Activated B cell treated with CpG ODN at 0.5 μM for 24 hours (primary cell): ENCODE measurements at places on chromosomes 7 and 10.
A peak's percentile ranks its signal among the peaks of the same experiment; 100 is the strongest.

DNA sequence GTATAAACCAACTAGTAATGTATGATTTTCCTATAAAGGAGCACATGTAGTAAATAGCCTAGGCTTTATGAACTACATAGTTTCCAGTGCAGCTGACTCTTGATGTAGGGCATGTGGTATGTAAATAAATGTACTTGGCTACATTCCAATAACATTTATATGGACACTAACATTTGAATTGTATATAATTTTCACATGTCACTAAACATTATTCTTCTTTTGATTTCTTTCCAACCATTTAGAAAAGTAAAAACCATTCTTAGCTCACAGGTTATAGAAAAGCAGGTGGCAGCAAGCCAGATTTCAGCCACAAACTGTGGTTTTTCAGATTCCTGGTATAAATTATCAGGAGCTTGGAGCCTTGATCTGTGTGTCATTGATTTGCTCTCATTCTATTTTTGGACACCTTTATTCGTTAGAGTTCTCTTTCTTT is 1182.0 kb downstream of the CNTNAP2 start:
- H3K36me3 ChIP-seq, result no peaks in the 10 kb centered on the region
- no peaks in the 10 kb centered on the region for H3K4me1 ChIP-seq
- H3K27me3 ChIP-seq, result no peaks in the 10 kb centered on the region
- no peak overlapping the region for H3K27ac ChIP-seq
- no peak for DNase-seq

DNA sequence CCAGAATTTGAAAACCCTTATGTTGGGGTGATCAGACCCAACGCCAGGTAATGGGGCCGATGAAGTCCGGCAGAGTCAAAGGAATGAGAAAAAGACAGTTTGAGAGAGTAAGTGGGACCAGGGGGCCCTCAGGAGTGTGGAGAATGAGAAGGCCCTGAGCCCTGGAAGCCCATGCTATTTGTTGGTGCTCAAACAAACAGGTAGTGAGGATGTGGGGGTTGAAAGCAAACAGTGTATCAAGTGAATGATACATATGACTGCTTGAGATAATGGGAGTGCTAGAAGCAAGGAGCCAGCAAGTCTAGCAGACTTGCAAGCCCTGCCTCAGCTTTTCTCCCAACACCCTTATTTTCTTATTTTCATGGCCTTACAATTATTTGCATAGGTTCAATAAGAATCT is 11.2 kb upstream of the SEPTIN14 start:
- DNase-seq, result no peak
- no peaks in the 10 kb centered on the region for H3K36me3 ChIP-seq
- H3K4me1 ChIP-seq, result no peaks in the 10 kb centered on the region
- H3K27ac ChIP-seq, result no peak overlapping the region
- H3K27me3 ChIP-seq, result no peaks in the 10 kb centered on the region
- H3K4me3 ChIP-seq, result no peak overlapping the region

DNA sequence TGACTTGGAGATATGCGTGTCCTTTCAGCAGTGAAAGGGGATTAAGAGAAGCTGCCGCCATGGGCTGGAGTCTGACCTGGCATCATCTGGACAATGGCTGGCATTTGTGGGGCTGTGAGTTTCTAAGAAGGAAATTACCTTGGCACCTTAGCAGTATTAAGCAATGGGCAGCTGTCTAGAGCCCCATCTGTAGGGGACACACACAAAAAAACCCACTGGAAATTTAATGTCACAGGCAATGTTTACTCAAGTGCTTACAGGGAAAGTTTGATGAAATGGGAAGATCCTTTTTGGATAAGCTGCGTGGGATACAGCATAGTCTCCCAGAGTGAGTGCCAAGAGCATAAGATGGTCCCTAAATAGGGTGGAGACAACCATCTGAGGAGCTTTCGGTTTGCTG is 25.0 kb downstream of the ADRA2A start:
- H3K36me3 ChIP-seq, result no peaks in the 10 kb centered on the region
- no peaks in the 10 kb centered on the region for H3K4me1 ChIP-seq
- no peak for DNase-seq
- H3K4me3 ChIP-seq, result no peak overlapping the region

- H3K4me3 ChIP-seq, result peak overlapping the region; percentile 92
- H3K27ac ChIP-seq, result peak overlapping the region; percentile 35
- H3K27me3 ChIP-seq, result no peaks in the 10 kb centered on the region
- DNase-seq, result no peak
Observed at GRCh38 chr10:987620-987869, 689 bp upstream of the GTPBP4 start.

GRCh38 chr10:129509835-129510234 is 42.8 kb downstream of the MGMT start:
- DNase-seq, result no peak
- no peak overlapping the region for H3K27ac ChIP-seq
- H3K36me3 ChIP-seq, result peaks cover 6% of the 10 kb centered on the region
- no peaks in the 10 kb centered on the region for H3K27me3 ChIP-seq
- H3K4me1 ChIP-seq, result peaks cover 22% of the 10 kb centered on the region
- H3K4me3 ChIP-seq, result no peak overlapping the region

- no peak overlapping the region for H3K4me3 ChIP-seq
- H3K27me3 ChIP-seq, result no peaks in the 10 kb centered on the region
- H3K27ac ChIP-seq, result peak overlapping the region; percentile 62
- DNase-seq, result no peak
Observed at GRCh38 chr10:12556039-12556438, 206.7 kb downstream of the CAMK1D start.

DNA sequence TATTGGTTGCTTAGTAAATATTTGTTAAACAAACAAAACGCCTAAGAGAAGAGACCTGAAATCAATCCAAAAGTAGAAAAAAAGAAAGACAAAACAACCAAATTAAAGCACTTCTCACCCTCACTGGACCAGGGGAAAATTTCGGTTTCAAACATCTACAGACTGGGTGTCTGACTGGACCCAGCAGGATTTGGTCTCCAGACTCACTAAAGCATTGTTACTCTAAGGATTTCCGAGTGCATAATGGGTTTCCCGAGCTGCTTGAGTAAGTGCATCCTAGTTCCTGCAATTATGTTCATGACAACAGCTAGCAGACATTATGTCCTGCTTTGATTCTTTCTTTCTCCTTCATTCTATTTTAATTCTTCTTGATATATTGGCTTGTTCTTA is 51.8 kb upstream of the FAM3C start:
- H3K36me3 ChIP-seq, result no peaks in the 10 kb centered on the region
- no peak for DNase-seq
- H3K4me3 ChIP-seq, result no peak overlapping the region

DNA sequence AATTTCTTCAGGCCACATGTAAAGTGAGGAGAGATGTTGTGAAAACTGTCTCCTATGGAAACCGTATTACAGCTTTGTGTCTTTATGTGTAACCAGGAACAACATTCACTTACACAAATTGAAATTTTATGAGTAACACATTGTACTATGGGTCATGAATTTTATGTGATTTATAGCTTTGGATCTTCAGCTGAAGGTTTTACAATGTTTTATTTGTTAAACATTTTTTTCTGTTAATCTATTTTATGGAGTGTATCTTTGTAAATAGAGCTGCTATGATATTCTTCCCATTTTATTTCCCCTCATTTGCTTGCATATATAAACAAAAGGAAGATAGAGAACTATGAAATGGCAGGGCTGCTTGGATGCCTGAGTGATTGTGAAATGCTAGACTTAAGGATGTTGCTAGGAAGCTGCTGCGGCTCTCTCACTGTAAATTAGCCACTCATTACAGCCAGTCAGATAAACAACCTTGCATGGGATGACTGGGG is 104.5 kb upstream of the PCLO start:
- no peak overlapping the region for H3K4me3 ChIP-seq
- no peaks in the 10 kb centered on the region for H3K4me1 ChIP-seq
- H3K36me3 ChIP-seq, result no peaks in the 10 kb centered on the region

- peaks cover 53% of the 10 kb centered on the region for H3K4me1 ChIP-seq
- no peaks in the 10 kb centered on the region for H3K27me3 ChIP-seq
- H3K36me3 ChIP-seq, result peaks cover 3% of the 10 kb centered on the region
- DNase-seq, result no peak
- H3K4me3 ChIP-seq, result no peak overlapping the region
- H3K27ac ChIP-seq, result no peak overlapping the region
Observed at GRCh38 chr7:139897422-139898090, 68.5 kb downstream of the TBXAS1 start.

DNA sequence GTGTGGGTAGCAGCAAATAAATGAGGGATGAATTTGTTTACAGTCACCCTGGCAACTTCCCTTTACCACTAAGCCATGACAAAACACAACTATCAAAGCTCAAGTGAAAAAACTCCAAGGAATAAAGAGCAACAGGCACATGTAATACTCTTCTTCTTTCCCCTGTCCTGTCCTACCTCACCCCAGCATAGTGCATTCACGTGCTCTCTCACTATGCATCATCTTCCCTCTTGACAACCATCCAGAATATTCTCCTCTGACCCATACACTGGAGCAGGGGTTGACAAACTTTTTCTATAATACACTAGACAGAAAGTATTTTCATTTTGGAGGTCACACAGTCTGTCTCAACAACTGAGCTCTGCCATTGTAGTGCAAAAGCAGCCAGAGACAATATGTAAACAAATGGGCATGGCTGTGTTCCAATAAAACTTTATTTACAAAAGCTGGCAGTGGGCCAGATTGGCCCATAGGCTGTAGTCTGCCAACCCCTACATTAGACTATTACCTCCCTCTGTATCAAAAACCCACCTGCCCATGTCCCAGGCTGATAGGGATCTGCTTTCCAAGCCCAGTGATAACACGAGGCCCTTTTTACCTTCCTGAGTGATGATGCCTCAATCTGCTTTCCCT is 354.5 kb downstream of the FGFR2 start:
- DNase-seq, result no peak
- no peaks in the 10 kb centered on the region for H3K36me3 ChIP-seq
- H3K4me3 ChIP-seq, result no peak overlapping the region
- no peak overlapping the region for H3K27ac ChIP-seq

DNA sequence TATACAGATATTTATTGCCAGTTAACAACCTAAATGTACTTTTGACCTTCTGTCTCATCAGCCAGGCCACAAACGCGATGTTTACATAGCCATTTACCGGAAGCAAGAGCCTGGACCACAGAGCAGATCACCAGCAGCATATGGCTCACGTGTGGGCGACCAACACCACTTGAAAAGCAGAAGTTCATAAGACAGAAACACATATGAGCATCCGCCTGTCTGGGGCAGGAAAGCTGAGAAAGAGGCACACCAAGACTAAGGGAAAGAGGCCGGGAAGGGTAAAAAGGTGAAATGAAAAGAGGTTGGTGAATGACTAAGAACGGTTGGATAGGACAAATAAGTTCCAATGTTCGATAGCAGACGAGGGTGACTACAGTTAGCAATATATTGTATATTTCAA is 1.3 kb downstream of the ABCB1 start:
- H3K4me1 ChIP-seq, result peaks cover 22% of the 10 kb centered on the region
- peak overlapping the region; percentile 89 for H3K4me3 ChIP-seq
- H3K27ac ChIP-seq, result peak overlapping the region; percentile 37
- peak; percentile 21 for DNase-seq

- no peak overlapping the region for H3K27ac ChIP-seq
- peaks cover 2% of the 10 kb centered on the region for H3K4me1 ChIP-seq
- no peaks in the 10 kb centered on the region for H3K36me3 ChIP-seq
- H3K27me3 ChIP-seq, result peaks cover 87% of the 10 kb centered on the region
- H3K4me3 ChIP-seq, result no peak overlapping the region
Observed at GRCh38 chr7:96997512-96998032, 7.8 kb upstream of the DLX6 start.

DNA sequence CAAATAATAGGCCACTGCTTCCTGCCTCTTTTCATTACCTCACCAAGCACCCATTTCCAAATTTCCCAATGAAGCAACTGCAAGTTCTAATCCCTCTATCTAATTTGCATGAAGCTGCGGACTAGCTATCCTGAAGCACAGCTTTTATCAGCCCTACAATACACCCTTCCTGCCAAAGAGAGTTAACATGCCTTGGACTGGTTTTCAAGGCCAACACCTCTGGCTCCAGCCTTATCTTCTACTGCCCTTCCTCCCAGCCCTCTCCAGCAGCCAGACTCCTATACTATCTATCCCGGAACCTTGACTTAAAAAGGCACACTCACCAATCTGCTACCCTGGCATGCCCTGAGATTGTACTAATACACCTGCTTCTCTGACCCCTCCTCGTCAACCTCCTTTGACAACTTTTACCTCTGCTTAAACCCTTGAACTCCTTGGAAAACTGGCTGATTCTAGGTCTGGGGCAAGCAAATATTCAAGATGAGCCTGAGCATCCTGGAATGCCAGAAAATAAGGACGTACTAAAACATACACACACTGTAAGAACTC is 73.4 kb downstream of the SGMS1 start:
- no peaks in the 10 kb centered on the region for H3K36me3 ChIP-seq
- H3K4me1 ChIP-seq, result peaks cover 25% of the 10 kb centered on the region
- no peak overlapping the region for H3K4me3 ChIP-seq
- no peak for DNase-seq
- no peak overlapping the region for H3K27ac ChIP-seq

- peaks cover 65% of the 10 kb centered on the region for H3K27me3 ChIP-seq
- H3K4me1 ChIP-seq, result peaks cover 7% of the 10 kb centered on the region
- H3K4me3 ChIP-seq, result no peak overlapping the region
- no peak overlapping the region for H3K27ac ChIP-seq
- no peaks in the 10 kb centered on the region for H3K36me3 ChIP-seq
Observed at GRCh38 chr10:117169480-117169879, 27.8 kb upstream of the KCNK18 start.

DNA sequence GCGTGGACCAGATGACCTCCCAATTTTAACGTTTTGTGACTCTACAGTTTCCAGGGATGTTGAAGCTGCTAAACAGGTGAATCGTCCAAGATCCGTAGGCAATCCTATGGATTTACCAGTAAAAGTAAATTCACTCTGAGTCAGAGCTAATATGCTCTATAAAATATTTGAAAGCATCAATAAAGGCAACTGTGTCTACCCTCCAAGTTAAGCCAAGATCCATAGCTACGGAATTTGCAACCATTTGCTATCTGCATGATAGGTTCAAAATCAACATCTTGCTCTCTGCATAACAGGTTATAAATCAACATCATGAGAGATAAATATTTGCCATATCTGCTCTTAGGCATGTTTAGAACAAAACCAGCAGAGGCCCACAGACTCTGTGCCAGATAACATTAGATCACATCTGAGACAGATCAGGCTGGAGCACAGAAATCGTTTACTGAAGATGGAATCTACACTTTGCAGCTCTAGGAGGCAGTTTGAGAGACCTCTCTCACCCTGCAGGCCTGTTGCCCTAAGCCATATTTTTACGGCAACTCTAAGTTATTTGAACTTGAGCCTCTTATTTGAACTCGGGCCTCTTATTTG is 80.7 kb upstream of the PDCD4 start:
- peaks cover 4% of the 10 kb centered on the region for H3K27me3 ChIP-seq
- no peak overlapping the region for H3K4me3 ChIP-seq
- no peaks in the 10 kb centered on the region for H3K4me1 ChIP-seq
- no peaks in the 10 kb centered on the region for H3K36me3 ChIP-seq
- no peak for DNase-seq

GRCh38 chr10:18231480-18231879 is 91.3 kb downstream of the CACNB2 start:
- peaks cover 1% of the 10 kb centered on the region for H3K27me3 ChIP-seq
- no peak overlapping the region for H3K27ac ChIP-seq
- no peaks in the 10 kb centered on the region for H3K36me3 ChIP-seq
- DNase-seq, result no peak
- no peaks in the 10 kb centered on the region for H3K4me1 ChIP-seq

GRCh38 chr7:141558544-141559183 is 7.5 kb downstream of the AGK start:
- no peak overlapping the region for H3K4me3 ChIP-seq
- H3K27me3 ChIP-seq, result no peaks in the 10 kb centered on the region
- peaks cover 75% of the 10 kb centered on the region for H3K36me3 ChIP-seq
